ENCODE measurements at places on chromosomes 5 and 9. TPM values are rescaled to one million over a fixed set of nuclear protein-coding genes. Genes with fewer than 3 reads are reported as not detected.

DNA sequence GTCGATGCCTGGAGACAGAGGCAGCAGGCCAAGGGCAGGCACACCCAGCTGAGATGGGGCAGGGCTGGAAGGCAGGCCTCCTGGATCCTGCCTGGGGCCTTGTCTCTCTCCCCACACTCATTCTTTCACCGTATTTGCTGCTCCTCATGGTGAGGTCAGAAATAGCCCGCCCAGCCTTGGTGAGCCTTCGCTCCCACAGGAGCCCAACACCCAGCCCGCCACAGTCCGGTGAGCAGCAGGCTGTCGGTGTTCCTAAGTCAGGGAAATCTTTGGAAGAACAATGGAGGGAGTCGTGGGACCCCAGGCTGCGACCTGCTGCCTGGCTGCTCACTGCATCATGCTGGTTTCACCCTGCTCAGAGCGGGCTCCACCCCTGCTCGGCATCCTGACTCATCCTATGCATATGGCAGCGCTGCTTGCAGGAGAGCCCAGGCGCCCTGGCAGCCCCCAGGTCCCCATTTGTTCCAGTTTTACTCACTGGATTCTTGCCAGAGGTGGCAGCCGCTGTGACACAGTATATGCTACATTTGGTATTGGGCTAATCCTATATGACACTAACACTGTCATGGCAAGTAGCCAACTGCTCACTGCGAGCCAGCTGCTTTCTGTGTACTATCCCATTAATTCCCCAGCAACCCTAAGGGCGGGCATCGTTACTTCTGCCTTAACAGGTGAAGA, 53.2 kb upstream of the NCS1 start:
- peak; percentile 92 for DNase-seq

The IQGAP2 gene
- 11.7 TPM for total RNA-seq

DNA sequence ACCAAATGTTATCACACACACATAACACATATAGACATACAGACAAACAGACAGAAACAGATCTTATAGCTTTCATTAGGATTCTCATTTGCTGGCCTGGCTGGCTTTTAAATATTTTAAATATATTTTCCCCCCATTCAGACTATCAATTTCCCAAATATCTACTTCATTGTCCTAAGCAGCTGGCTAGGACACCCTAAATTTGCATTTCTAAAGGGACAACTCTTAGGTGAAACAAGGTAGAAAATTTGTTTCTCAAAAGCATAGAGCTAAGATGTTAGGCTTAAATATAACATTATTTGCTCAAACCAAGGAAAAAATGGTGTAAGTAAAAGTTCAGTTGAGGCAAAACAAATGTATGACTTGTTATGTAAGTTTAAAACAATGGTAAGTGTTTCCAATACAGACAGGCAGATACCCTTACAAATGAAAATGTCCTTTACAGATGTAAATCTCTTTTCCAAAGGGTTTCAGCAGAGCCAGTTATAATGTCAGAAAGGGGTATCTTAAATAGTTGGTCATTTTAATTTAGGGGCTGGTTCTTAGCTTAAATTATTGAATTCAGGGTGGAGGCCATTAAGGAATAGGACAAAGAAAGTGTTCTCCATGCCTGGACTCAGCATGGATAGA, 522.8 kb downstream of the DMRTA1 start:
- DNase-seq, result no peak

GRCh38 chr9:5617749-5618148, 11.2 kb upstream of the RIC1 start:
- no peak for DNase-seq

All from kidney epithelial cell (primary cell).